Activated CD8-positive, alpha-beta T cell treated with anti-CD3 and anti-CD28 coated beads for 36 hours (primary cell): ENCODE measurements at places on chromosomes 3 and 15. TPM values are rescaled to one million over a fixed set of nuclear protein-coding genes. Genes with fewer than 3 reads are reported as not detected.

STAC gene
- not detected for total RNA-seq

PDZRN3 gene
- not detected for total RNA-seq

GOLGA8H gene
- total RNA-seq: 0.31 TPM

RFTN1 gene
- 113 TPM for total RNA-seq

STARD9 gene
- total RNA-seq: 4.8 TPM

LARP6 gene
- total RNA-seq: 0.41 TPM

NR1D2 gene
- 4.0 TPM for total RNA-seq

CHDH gene
- 0.02 TPM for total RNA-seq

LDHAL6B gene
- not detected for total RNA-seq

FOXB1 gene
- 0.13 TPM for total RNA-seq
